ENCODE measurements at places on chromosomes 13 and 19.

DNA sequence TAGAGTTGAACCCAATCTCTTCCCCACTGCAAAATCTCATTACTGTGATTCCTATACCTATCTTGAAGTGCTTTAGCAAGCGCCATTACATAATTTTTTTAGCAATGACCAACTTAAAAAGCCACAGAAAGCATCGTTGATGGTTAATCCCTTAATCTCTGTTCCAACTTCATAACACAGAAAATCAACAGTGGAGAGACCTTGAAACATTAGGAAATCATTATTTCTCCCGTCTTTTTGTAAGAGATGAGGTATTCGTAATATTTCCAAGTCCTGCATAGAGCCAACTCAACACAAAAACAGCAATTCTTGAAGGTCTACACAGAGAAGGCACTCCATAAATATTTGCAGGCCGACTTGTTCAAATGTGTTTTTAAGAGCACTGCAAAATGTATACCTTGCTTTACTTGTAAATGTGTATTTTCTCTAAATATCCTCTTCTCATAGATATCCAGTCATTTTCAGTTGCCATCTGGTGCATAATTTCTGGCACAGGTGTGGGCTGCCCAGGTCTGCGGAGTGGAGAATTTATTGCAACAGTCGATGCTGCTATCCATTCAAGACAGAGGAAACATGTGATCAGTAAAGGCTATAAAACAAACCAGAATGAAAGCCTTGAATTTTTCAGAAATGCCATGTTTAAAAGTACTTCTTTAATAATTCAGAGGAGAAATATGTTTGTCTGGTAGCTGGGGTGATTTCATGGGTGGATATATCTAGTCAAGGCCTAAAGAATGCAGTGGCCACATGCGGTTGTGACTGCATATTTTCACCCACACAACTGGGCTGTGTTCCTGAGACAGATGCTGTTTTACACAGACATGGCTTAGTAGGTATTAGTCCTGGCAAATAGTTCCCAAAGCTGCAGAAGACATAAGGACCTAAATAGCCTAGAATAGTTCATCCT lies 234.3 kb upstream of the STARD13 start:
- no peak for DNase-seq

DNA sequence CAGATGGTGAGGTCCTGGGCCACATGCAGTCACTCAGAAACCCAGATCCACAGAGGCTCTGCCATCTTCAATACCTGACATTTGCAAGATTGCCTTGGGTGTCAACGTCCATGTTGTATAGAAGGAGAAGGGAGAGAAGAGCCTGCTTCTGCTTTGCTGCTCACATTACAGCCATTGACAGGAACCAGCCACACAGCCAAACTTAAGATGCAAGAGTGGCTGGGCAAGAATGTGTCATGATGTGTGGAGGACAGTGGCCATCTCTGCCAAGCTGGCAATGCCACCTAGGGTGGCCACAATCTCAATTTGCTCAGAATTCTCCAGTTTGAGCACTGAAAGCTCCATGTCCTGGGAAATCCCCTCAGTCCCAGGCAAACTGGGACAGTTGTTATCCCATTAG lies 25.9 kb upstream of the SERPINE3 start:
- DNase-seq: no peak

GRCh38 chr13:77430377-77430951 lies 103.6 kb upstream of the MYCBP2 start:
- DNase-seq: no peak

DNA sequence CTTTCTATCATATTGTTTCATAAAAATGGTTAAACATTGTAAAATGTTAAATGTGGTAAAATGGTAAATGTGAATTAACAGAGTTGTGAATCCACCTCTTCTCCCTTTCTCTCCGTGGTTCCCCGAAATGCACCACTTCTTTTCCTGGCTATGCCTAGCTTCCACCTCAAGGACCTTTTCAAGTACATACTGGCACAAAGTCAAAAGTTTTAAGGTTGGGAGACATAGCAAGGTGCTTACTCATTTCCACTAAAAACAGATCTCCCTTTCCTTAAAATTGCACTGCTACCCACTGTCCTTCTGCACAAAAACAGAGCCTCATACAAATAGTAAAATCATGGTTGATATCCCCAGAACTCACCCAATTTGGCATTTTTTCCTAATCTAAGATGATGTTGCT lies 558.2 kb downstream of the SLITRK6 start:
- DNase-seq: no peak

DNA sequence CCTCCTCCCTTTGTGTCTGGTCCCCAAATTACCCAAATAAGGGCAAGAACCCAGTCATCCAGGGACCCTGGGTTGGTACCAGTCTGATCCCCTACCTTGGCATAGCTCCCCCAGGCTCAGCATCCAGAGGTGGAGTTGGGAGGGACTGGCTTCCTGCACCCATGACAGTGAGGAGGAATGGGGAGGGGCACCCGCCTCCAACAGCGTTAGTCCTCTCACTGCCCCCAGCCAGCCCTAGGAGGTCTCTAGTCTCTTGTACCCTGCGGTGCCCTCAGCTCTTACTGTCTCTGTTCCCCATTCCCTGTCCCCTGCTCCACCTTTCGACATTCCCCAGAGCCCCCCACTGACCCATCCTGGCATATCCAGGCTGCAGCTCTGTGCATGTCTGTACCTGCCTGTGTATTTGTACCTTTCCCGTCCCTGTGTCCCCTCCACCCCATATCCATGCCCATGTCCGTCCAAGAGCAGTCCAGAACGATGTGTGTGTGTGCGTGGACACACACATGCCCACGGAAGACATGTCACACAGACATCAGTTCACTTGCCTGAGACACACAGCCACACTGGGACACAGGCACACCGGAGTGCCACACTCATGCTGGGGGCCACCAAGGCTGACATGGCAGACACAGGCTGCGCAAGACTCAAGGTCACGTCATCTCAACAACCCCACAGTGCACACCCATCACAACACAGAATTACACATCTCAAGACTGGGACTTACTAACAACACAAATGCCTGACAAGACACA lies 17.8 kb downstream of the ERFL start:
- no peak for DNase-seq

DNA sequence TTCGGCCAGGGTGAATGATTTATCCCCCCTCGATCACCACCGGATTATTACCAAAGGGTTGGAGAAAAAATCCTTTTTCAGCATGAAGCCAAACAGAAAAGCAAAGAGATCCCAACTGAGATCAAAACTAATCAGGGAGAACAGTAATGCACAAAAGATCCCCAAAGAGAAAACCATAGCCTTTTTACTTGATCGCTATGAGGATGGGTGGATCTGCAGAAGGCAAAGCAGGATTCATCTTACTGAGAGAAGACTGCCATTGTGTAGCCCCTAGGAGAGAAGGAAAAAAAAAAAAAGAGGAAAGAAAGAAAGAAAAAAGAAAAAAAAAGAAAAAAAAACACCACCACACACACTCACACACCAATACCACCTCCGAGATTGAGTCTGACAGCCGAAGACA lies at the start of gene FGF14:
Gene FGF14 (minus strand): TSS at position 283 of the 400 bp plus-strand sequence.
- no peak for DNase-seq

GRCh38 chr19:16529466-16530144 lies 12.6 kb downstream of the CHERP start:
- no peak for DNase-seq

DNA sequence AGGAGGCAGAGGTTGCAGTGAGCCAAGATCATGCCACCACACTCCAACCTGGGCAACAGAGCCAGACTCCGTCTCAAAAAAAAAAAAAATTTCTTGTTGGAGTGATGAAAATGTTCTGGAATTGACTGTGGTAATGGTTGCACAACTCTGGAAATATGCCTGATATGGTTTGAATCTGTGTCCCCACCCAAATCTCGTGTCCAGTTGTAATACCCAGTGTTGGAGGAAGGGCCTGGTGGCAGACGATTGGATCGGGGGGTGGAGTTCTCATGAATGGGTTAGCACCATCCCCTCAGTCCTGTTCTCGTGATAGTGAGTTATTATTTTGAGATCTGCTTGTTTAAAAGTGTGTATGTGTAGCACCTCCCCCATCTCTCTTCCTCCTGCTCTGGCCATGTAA lies 41.1 kb upstream of the MAP3K10 start:
- no peak for DNase-seq

DNA sequence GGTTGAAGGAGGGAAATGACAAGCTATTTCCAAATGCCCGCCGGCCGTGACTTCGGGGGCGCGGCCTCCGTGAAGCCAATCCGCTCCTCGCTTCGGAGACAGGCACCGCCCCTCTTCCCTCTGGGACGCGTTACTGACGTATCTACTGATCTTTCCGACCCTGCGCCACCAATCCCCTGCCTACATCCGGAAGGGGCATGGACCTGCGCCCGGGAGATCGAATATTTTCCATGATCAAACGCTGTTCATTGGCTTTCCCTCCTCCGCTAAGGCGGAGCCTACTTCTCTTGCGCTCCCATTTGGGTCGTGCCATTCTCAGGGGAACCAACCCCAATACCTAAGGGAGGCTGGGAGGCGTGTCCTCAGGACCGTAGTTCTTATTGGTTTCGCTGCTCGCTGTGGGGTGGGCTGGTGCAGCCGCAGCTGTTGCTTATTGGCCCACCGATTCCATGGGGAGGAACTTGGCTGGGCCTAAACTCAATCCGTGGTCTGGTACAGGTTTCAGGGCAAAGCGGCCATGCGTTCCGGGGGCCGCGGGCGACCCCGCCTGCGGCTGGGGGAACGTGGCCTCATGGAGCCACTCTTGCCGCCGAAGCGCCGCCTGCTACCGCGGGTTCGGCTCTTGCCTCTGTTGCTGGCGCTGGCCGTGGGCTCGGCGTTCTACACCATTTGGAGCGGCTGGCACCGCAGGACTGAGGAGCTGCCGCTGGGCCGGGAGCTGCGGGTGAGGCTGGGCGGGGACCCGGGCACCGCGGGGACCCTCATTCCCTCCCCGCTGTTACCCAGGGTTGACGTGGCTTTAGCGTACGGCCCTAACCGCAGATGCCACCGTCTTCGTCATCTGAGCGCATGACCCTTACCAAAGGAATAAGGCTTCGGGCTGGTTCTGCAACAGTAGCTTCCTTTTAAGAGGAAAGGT lies at the start of gene QPCTL:
Gene QPCTL (plus strand): TSS at position 480 of the 919 bp plus-strand sequence. CDS start 38 bp downstream, at position 518.
- peak; percentile 100 for DNase-seq

DNA sequence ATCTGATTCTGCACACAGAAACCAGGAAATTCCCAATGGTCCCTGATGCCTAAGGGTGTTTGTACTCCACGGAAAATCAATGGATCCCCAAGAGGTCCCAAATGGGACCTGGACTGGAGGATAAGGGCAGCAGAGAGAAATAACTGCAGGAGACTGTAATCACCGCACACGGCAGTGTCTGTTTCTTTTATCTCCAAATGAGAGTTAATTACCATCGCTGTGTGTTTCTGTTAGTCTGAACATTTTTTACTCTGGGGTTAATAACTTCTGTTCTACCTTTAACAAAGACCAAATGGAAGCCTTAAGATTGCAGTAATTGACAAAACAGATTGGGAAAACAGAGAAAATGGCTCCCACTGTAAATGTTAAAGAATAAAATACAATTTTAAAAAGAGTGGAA lies 320.9 kb downstream of the DCLK1 start:
- no peak for DNase-seq

DNA sequence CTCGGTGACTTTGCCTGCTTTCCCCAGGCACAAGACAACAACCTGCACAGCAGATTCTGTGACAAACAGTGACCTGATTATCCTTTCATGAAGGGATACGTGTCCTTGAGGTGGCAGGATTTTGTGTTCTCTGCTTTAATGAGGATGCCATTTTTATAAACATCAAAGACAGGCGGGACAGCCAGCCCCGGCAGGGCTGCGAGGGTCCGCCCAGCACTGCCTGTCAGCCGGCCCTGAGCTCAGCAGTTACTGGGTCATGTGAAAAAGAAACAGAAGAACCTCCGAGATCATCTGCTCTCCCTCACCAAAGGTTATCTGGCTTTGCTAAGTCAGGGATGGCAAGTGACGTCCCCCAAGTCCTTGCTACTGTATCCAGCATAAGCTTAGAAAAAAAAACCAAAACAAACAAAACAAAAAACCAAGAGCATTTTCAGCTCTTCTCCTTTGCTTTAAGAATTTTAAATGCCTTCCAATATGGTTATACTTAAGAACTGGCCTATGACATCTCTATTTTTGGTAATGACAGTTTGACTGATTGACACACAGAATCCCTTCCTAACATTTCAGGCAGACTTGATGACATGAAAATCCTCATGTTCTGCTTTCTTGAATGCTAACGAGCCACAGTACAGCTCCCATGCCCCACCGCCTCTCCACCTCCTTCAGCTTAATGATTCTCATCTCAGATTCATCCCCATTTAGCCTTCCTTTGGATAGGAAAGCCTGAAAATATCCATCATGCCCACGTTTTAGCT lies 666.6 kb upstream of the ARGLU1 start:
- DNase-seq: no peak

GRCh38 chr13:44118881-44119280 lies 239.2 kb downstream of the LACC1 start:
- DNase-seq: no peak

GRCh38 chr19:45468803-45469131 lies 971 bp downstream of the FOSB start:
- DNase-seq: no peak

DNA sequence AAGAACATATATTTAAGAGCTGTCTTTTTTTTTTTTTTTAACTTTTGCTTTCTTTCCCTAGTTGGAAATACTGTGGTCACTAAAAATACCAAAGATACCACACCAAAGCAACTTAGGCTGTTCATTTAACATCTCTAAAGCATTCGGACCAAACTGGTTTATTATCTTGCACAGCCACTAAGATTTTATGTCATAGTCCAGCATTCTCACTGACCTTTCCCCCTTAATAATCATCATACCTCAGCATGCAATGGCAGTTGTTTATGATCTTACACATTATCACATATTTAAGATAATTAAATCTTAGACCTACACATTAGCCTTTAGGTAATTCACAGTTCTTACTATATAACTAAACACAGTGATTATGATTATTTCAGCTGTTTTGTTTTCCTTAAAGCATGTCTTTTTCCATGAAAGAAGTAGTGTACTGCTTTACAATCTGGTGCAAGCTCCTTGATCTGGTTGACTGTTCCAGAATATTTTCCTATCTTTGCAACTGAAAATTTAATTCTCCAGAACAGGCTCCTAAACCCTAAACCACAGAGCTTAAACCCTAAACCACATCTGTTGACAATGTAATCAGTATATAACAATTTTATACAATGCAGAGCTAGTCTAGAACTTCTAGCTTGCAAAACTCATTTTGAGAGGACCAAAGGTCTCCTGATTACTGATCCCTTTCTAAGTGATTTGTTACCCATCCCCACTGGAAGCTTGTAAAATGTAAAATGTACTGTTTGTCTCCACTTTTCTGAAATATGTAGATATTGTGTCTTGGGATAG lies 74.2 kb downstream of the CDK8 start:
- no peak for DNase-seq

GRCh38 chr13:57045826-57046546 lies 94.7 kb upstream of the PRR20A start:
- DNase-seq: no peak

DNA sequence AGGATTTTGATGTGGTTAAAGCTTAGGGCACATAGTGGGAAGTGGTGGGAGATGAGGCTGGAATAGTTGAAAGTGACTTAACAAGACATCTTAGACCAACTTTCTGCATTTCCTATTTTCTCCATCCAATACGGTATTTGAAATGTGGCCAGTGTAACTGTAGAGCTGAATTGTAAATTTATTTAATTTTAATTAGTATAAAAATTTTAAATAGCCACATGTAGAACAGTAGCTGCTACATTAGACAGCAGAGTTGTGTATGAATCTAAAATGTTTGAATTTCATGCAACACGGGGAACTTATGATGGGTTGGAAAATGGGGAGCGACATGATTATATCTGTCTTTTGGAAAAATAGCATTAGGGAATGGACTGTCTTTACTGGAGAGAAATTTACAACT lies 7.1 kb upstream of the SCEL start:
- no peak for DNase-seq

GRCh38 chr13:58254943-58255342 lies 623.4 kb downstream of the PCDH17 start:
- no peak for DNase-seq

- no peak for DNase-seq
Observed at GRCh38 chr13:98619556-98619955, 42.6 kb upstream of the STK24 start.
